ENCODE measurements at places on chromosomes 13 and 19. TPM values are rescaled to one million over a fixed set of nuclear protein-coding genes. Genes with fewer than 3 reads are reported as not detected.

FXYD3 gene
- not detected for total RNA-seq

LMTK3 gene
- 0.08 TPM for total RNA-seq

CGB2 gene
- not detected for total RNA-seq

SIGLECL1 gene
- total RNA-seq: not detected

FCER2 gene
- total RNA-seq: not detected

MEIS3 gene
- total RNA-seq: 48.6 TPM

VSTM1 gene
- total RNA-seq: not detected

MUC16 gene
- total RNA-seq: not detected

SRRM5 gene
- total RNA-seq: not detected

Data from smooth muscle cell of the coronary artery (primary cell).